ENCODE measurements at places on chromosomes 5 and 9. TPM values are rescaled to one million over a fixed set of nuclear protein-coding genes. Genes with fewer than 3 reads are reported as not detected.

Gene COL15A1
- total RNA-seq, result 46.2 TPM

Gene NMUR2
- total RNA-seq, result 0.09 TPM

Gene KIF3A
- total RNA-seq, result 15.5 TPM

Gene CTXN3
- not detected for total RNA-seq

Gene PPIP5K2
- total RNA-seq, result 35.3 TPM

Gene TMOD1
- total RNA-seq, result 11.4 TPM

Gene LYSMD3
- total RNA-seq, result 18.7 TPM

Gene PCDHB11
- 8.5 TPM for total RNA-seq

Gene MARCHF11
- total RNA-seq, result not detected

Gene CNTNAP3B
- 2.6 TPM for total RNA-seq

Gene CKMT2
- 61.7 TPM for total RNA-seq

Gene F12
- 15.3 TPM for total RNA-seq

Gene MARCOL
- total RNA-seq, result not detected

Gene MRPS2
- total RNA-seq, result 29.3 TPM

Gene F2R
- total RNA-seq, result 15.1 TPM

Gene PROB1
- 3.0 TPM for total RNA-seq

Gene TMEFF1
- total RNA-seq, result 0.63 TPM

Gene NDST1
- 80.7 TPM for total RNA-seq

Gene PCDHGC3
- 82.4 TPM for total RNA-seq

Gene POU5F2
- total RNA-seq, result 1.0 TPM

Gene CRAT
- total RNA-seq, result 83.8 TPM

Gene PRRX2
- total RNA-seq, result 1.5 TPM

Gene AGPAT2
- total RNA-seq, result 81.7 TPM

Gene PIGO
- total RNA-seq, result 35.9 TPM

Gene SMIM3
- total RNA-seq, result 9.5 TPM

Gene SLC6A19
- 179 TPM for total RNA-seq

Gene C9orf153
- total RNA-seq, result 0.23 TPM

Gene PCDHGC5
- 2.0 TPM for total RNA-seq

Gene SCGB3A1
- total RNA-seq, result 1.3 TPM

Gene FSTL4
- total RNA-seq, result 0.58 TPM

Gene PCDHB3
- total RNA-seq, result 1.4 TPM

Gene ITGA2
- total RNA-seq, result 13.0 TPM

Gene LEAP2
- total RNA-seq, result 42.4 TPM

Gene IFNB1
- not detected for total RNA-seq

Gene FOXD4L4
- total RNA-seq, result not detected

Gene FAXDC2
- 91.0 TPM for total RNA-seq

Gene NXNL2
- total RNA-seq, result 1.9 TPM

Gene DNAJC18
- 14.6 TPM for total RNA-seq

Gene PCDHA7
- 0.89 TPM for total RNA-seq

Gene RAB3C
- total RNA-seq, result 1.4 TPM

Gene IFNA2
- total RNA-seq, result not detected

Gene ZNF366
- total RNA-seq, result 3.1 TPM

Gene DBH
- 0.06 TPM for total RNA-seq

Gene INIP
- total RNA-seq, result 21.5 TPM

Gene FOXD4L3
- not detected for total RNA-seq

Gene FEM1C
- total RNA-seq, result 24.6 TPM

Gene UBAC1
- 35.0 TPM for total RNA-seq

Gene PRDM9
- total RNA-seq, result not detected

Gene SH3GL2
- 0.17 TPM for total RNA-seq

Data from mucosa of gallbladder (tissue), 1 donor.